ENCODE measurements at places on chromosomes 16 and 17. TPM values are rescaled to one million over a fixed set of nuclear protein-coding genes. Genes with fewer than 3 reads are reported as not detected.

DNA sequence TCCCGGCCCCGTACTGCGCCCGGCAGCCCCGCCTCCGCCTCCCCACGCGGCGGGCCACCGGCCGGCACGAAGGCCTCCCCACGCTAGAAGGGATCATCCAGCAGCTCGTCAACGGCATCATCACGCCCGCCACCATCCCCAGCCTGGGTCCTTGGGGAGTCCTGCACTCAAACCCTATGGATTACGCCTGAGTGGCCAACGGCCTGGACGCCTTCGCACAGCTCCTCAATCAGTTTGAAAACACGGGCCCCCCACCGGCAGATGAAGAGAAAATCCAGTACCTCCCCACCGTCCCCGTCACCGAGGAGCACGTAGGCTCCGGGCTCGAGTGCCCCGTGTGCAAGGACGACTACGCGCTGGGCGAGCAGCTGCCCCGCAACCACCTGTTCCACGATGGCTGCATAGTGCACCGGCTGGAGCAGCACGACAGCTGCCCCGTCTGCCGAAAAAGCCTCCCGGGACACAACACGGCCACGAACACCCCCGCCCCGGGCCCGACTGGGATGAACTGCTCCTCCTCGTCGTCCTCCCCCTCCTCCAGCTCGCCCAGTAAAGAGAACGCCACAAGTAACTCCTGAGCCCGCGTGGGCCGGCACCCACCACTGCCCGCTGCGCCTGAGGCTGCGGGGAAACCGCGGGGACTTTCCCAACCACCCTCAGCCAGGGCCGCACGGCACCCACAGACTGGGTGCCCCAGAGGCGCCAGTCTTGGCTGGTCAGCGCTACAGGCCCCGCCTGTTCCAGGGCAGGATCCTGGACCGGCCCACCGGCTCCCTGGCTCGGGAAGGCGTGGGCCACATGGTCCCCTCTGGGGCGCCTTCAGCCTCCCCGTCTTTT lies 39.0 kb upstream of the AKAP1 start:
- peak; percentile 32 for DNase-seq

DNA sequence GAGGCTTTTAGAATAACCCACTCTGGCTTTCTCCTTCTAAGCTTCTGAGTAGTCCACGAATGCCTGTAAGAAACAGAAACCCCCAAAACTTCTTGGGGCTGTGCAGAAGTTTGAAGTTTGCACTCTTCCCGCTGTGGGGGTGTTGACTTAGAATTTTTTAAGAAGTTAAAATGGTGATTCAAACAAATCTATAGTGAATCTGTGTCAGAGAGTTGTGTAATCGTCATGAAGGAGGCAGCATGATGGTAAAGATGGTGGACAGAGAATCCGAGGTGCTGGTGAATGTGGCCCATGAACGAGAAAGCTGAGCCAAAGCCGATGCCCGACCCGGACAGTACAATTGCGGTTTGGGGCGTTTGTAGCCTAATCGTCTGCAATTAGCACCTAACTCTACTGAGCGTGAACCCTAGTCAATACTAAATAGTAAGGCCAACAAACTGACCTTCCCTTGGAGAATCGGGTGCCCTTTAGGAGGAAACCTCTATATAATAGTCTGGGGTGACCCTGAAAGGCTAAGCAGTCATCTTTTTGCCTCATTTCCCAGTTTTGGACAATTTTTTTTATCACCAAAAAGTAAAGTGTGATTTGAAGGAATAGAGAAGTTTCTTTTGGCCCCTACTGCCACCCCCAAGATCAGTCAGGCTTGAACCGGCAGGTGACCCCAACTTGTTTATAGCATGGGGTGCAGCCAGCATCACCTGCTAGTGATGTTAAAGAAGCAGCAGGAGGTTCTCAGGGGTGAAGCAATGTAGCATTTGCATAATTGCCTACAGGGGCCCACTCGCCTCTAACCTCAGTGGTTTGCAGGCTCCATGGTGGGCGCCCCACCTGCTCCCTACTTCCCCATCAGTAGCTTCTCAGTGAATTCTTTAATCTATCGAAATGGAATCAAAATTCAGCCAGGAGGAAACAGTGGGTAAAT lies 11.2 kb downstream of the IRF8 start:
- no peak for DNase-seq

TRIM72 gene
- total RNA-seq = 0.06 TPM

GRCh38 chr17:3762922-3763776 lies 37.8 kb downstream of the ITGAE start:
- DNase-seq = peak; percentile 51

- no peak for DNase-seq
Observed at GRCh38 chr17:48102798-48103715, 1.8 kb upstream of the CBX1 start.

DNA sequence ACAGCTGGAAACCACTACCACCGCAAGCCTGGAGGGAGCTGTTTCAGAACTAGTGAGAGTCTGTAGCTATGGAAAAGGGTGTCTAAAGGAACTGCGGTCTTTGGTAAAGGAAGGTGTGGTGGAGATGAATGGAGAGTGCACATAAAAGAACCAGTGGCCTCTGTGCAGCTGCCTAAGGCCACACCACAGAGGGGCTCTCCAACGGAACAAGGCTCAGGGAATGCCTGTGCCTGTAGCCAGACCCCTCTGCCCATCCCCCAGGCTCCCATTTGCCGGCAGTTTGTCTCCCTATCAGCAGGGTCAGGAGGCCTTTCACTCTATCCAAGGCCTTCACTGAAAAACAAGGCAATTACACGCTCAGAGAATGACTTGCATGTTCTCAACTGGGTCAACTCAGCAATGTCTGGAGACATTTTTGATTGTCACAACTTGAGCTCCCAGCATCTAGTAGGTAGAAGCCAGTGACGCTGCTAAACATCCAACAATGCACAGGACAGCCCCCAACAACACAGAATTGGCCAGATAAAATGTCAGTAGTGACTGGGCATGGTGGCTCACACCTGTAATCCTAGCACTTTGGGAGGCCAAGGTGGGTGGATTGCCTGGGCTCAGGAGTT lies 3.3 kb upstream of the FDXR start:
- no peak for DNase-seq

All from activated naive CD4-positive, alpha-beta T cell treated with anti-CD3 and anti-CD28 coated beads, Interleukin-2, amount 50 U/mL, for 72 hours (primary cell).